ENCODE measurements at places on chromosomes 12 and 14. TPM values are rescaled to one million over a fixed set of nuclear protein-coding genes. Genes with fewer than 3 reads are reported as not detected.

Gene AMN
- 12.4 TPM for total RNA-seq

Gene WNT1
- not detected for total RNA-seq

Gene STON2
- total RNA-seq, result 54.0 TPM

DNA sequence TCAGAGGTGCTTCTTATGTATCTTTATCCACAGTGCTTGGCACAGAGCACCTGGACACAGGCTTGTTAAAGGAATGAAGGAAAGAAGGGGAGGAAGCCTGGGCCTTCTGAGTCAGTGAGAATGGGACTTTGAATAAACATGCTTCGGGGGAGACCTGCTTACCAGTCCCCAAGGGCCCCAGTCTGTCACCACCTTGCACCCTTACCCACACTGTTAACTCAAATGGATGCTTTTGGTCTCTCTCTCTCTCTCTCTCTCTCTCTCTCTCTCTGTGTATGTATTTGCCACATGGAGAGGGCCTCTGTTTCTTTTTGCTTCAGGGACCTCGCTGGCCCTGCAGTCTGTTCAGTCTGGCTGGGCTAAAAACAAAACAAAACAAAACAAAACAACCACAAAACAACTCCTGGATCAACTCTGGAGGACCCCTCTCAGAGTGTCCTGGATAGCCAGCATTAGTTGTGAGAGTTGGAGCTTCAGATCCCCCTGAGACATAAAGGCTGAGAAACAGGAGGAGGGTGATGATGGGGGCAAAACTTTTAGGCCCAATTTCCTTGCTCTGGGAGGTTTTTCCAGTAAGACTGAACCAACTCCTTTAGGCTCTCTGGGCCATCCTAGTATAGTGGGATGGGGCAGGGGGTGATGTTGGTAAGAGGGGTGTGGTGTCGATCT is 1.9 kb downstream of the KIF5A start:
- ATAC-seq, result no peak

DNA sequence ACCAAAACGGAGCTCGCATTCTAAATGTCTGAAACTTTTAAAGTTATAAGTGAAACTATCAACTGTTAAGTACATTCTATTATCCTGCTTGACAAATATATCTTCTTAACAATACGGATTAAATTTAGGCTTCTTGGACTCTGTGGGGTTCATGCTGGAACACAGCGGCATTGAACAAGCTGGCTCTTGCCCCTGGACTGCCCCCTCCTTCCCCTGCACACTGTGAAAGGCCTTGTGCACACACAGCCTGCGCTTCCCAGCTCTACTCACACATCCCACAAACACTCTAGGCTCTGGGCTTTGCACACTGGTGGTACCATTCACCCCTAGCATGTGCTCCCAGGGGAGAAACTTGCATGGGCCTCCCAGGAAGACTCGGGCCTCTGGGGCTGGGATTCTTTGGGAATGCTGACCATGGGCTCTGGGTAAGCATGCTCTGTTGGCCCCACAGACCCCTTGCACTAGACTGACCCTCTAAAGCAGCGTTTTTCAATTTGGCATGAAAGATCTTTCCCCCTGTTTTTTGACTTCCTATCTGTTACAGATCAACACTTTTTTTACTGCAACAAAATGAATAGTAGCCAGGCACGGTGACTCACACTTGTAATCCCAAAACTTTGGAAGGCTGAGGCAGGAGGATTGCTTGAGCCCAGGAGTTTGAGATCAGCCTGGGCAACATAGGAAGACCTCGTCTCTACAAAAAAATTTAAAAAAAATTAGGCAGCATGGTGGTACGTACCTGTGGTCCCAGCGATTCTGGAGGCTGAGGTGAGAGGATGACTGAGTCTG is 96.2 kb upstream of the CPM start:
- peak; percentile 73 for ATAC-seq

DNA sequence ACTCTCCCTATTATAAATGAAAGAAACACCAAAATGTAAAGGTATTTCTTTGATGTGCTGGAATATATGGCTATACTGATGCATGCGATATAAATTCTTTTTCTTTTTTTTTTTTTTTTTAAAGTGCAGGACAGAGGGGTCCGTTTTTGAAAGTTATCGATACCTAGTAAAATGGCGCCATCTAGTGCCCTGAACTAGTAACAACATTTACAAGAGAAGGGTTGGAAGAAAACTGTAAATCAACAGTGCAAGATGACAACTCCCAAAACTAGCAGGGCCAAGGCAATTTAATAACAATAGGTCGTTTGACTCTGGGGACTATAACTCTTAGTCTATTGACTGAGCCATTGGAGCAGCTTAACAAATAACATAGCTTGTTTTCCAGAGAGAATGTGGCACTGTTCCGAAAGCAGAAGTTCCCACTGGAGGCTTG is 137.7 kb downstream of the SPTSSA start:
- peak; percentile 36 for ATAC-seq
